G401 (cell line): ENCODE measurements at places on chromosomes 6 and 20. TPM values are rescaled to one million over a fixed set of nuclear protein-coding genes. Genes with fewer than 3 reads are reported as not detected.

GRCh38 chr20:38186788-38187221, 21.7 kb upstream of the TGM2 start:
- no peak for DNase-seq

GRCh38 chr6:96878143-96878542, 19.5 kb downstream of the NDUFAF4 start:
- DNase-seq, result no peak

DNA sequence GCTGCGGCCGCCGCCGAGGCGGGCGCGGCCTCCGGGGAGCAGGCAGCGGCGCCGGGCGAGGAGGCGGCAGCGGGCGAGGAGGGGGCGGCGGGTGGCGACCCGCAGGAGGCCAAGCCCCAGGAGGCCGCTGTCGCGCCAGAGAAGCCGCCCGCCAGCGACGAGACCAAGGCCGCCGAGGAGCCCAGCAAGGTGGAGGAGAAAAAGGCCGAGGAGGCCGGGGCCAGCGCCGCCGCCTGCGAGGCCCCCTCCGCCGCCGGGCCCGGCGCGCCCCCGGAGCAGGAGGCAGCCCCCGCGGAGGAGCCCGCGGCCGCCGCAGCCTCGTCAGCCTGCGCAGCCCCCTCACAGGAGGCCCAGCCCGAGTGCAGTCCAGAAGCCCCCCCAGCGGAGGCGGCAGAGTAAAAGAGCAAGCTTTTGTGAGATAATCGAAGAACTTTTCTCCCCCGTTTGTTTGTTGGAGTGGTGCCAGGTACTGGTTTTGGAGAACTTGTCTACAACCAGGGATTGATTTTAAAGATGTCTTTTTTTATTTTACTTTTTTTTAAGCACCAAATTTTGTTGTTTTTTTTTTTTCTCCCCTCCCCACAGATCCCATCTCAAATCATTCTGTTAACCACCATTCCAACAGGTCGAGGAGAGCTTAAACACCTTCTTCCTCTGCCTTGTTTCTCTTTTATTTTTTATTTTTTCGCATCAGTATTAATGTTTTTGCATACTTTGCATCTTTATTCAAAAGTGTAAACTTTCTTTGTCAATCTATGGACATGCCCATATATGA, 3.2 kb downstream of the MARCKS start:
- no peak for DNase-seq

DNA sequence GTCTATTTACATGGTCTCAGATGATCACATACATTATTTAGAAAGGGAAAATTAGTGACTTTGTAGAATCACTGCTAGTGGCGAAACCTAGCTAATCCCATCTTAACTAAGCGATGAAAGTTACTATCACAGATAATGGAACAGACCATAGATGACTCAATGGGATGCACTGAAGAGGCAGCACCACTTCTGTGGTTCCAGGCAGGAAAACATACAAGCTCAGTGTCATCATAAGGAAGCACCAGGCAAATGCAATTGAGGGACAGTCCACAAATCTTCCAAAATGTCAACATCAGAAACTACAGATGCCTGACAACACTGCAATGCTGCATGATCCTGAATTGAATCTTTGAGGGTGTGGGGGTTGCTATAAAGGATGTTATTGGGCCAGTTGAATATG, 15.9 kb upstream of the SNAI1 start:
- no peak for DNase-seq

Gene AARS2
- total RNA-seq, result 33.8 and 41.5 TPM in 2 replicates

Gene FAM209B
- total RNA-seq, result not detected in 2 replicates
